Activated CD8-positive, alpha-beta T cell treated with anti-CD3 and anti-CD28 coated beads, Interleukin-2, amount 10 ng/mL, durations not matched to agents 7 days and 5 days (primary cell): ENCODE measurements at places on chromosomes 3 and 15.

GRCh38 chr15:101664303-101664913 lies 12.2 kb upstream of the TM2D3 start:
- no peak overlapping the region for H3K4me3 ChIP-seq
- H3K4me1 ChIP-seq, result peaks cover 2% of the 10 kb centered on the region
- no peaks in the 10 kb centered on the region for H3K27me3 ChIP-seq
- no peak for DNase-seq
- no peak overlapping the region for H3K27ac ChIP-seq

- H3K36me3 ChIP-seq, result peaks cover 24% of the 10 kb centered on the region
- H3K27me3 ChIP-seq, result no peaks in the 10 kb centered on the region
- H3K27ac ChIP-seq, result no peak overlapping the region
- peaks cover 20% of the 10 kb centered on the region for H3K4me1 ChIP-seq
These were observed 64.4 kb downstream of the ZNF609 start for GRCh38 chr15:64524778-64525177.

GRCh38 chr3:46957092-46957820 lies 19.3 kb downstream of the CCDC12 start:
- peaks cover 89% of the 10 kb centered on the region for H3K4me1 ChIP-seq
- no peak overlapping the region for H3K4me3 ChIP-seq
- peak overlapping the region; percentile 26 for H3K27ac ChIP-seq
- H3K36me3 ChIP-seq, result peaks cover 38% of the 10 kb centered on the region
- no peak for DNase-seq
- H3K27me3 ChIP-seq, result no peaks in the 10 kb centered on the region

DNA sequence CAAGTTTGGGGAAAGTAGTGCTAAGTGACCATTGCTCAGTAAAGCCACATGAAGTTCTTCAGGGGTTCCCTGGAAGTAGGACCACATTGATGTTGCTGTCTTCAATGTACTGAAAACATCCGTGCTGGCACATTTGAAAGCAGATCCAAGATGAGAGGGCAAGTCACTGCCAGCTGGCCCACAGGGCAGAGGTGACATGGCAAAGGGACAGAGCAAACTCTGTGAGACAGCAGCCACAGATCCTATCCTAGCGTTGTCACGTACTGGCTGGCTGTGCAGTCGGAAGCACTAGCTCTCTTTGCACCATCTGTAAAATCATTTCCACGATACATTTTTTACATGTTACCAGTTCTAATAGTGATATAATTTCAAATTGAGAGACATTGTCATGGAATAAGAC lies 13.8 kb downstream of the MUC13 start:
- DNase-seq, result no peak
- no peak overlapping the region for H3K27ac ChIP-seq
- peaks cover 34% of the 10 kb centered on the region for H3K27me3 ChIP-seq

- no peaks in the 10 kb centered on the region for H3K36me3 ChIP-seq
- no peak within 1 kb of the TSS for H3K4me3 ChIP-seq
- H3K27ac ChIP-seq, result no peak within 1 kb of the TSS
- peaks cover 45% of the 10 kb centered on the region for H3K27me3 ChIP-seq
These were observed at the start of gene MUC13 for GRCh38 chr3:124934577-124934976. TSS of gene MUC13 (minus strand) at chr3:124934751. CDS start at chr3:124934712, 39 bp downstream.

GRCh38 chr3:100994187-100994586 lies 966 bp upstream of the ABI3BP start:
- H3K4me1 ChIP-seq, result no peaks in the 10 kb centered on the region
- no peaks in the 10 kb centered on the region for H3K36me3 ChIP-seq
- H3K4me3 ChIP-seq, result no peak overlapping the region
- no peak overlapping the region for H3K27ac ChIP-seq
- no peak for DNase-seq

GRCh38 chr3:63661242-63661641 lies 8.8 kb downstream of the SNTN start:
- no peak overlapping the region for H3K4me3 ChIP-seq
- no peaks in the 10 kb centered on the region for H3K4me1 ChIP-seq
- no peak for DNase-seq
- H3K27ac ChIP-seq, result no peak overlapping the region
- no peaks in the 10 kb centered on the region for H3K36me3 ChIP-seq
- H3K27me3 ChIP-seq, result no peaks in the 10 kb centered on the region

DNA sequence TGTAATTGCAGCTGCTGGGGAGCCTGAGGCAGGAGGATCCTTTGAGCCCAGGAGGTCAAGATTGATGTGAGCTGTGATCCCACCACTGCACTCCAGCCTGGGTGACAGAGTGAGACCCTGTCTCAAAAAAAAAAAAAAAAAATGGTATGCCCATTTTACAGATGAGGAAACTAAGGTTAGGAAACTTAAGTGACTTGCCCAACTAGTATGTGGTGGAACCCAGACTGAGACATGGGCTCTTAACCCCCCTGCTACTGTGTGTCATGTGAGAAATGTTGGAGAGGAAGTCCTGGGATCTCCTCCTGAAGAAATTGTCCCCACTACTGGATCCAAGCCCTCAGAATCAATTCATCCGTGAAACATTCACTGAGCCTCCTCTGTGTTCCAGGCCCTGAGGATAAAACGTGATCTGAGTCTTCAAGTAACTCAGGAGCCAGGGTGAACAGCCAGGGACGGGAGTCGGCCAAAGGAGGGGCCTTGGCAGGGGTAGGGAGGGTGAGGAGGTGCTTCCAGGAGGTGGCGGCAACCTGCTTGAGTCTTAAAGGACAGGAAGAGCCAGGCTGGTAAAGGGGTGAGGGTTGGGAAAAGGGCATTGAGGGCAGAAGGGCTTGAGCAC lies 19.6 kb upstream of the RNU6-1 start:
- no peak overlapping the region for H3K27ac ChIP-seq
- no peak for DNase-seq
- no peaks in the 10 kb centered on the region for H3K36me3 ChIP-seq

GRCh38 chr15:78092261-78093041 lies at the start of gene SH2D7:
TSS of gene SH2D7 (plus strand) at chr15:78092561. CDS start at chr15:78092585, 24 bp downstream.
- peaks cover 49% of the 10 kb centered on the region for H3K4me1 ChIP-seq
- peaks cover 5% of the 10 kb centered on the region for H3K36me3 ChIP-seq
- H3K27ac ChIP-seq, result peak within 1 kb of the TSS; percentile 73
- peak within 1 kb of the TSS; percentile 45 for H3K4me3 ChIP-seq
- H3K27me3 ChIP-seq, result no peaks in the 10 kb centered on the region

- no peaks in the 10 kb centered on the region for H3K27me3 ChIP-seq
- DNase-seq, result no peak
- peaks cover 7% of the 10 kb centered on the region for H3K36me3 ChIP-seq
- H3K4me1 ChIP-seq, result peaks cover 13% of the 10 kb centered on the region
- no peak overlapping the region for H3K27ac ChIP-seq
These were observed 78.8 kb downstream of the EOMES start for GRCh38 chr3:27643355-27643754.

- peaks cover 3% of the 10 kb centered on the region for H3K4me1 ChIP-seq
- peak; percentile 30 for DNase-seq
- no peak overlapping the region for H3K4me3 ChIP-seq
These were observed 56.6 kb upstream of the PRTG start for GRCh38 chr15:55799291-55800212.

- no peaks in the 10 kb centered on the region for H3K4me1 ChIP-seq
- peaks cover 6% of the 10 kb centered on the region for H3K27me3 ChIP-seq
- DNase-seq, result no peak
- no peak overlapping the region for H3K4me3 ChIP-seq
- H3K36me3 ChIP-seq, result no peaks in the 10 kb centered on the region
These were observed 26.2 kb upstream of the MTMR14 start for GRCh38 chr3:9623148-9623547.

DNA sequence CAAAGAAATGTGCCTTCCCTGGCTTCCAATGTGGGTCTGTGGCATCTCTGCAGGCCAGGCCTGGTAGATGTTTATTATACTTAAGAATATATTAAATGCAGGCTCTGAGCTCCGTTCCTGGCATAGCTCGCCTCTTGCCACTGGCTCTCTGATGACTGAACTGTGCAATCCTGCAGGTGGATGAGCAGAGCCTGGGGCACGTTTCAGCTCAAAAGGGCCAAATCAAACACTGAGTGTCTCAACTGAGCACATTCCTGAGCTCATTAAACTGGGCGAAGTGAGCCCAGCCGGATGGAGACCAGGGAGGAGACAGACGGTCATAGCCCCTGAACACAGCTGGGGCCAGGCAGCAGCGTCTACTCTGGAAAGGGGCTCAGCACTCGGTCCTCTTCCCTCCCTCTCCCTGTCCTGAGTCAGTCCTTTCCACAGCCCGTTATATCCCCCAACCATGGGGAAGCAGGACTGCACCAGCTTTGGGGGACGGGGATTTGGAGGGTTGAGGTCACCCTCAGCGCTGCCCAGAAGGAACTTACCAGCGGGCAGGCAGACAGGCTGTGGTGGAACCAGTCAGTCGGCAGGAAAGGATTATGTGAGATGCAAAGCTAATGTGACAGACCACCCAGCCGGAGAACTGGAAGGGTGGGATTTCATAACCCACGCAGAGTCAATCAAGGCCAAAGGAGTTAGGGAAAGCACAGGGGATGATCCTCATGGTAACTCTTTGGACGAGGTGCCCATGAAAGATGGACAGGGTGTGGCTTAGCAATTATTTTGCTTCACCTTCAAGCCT lies 77.4 kb upstream of the ANKRD34C start:
- no peak overlapping the region for H3K27ac ChIP-seq
- no peaks in the 10 kb centered on the region for H3K36me3 ChIP-seq
- peaks cover 13% of the 10 kb centered on the region for H3K27me3 ChIP-seq
- H3K4me1 ChIP-seq, result no peaks in the 10 kb centered on the region

DNA sequence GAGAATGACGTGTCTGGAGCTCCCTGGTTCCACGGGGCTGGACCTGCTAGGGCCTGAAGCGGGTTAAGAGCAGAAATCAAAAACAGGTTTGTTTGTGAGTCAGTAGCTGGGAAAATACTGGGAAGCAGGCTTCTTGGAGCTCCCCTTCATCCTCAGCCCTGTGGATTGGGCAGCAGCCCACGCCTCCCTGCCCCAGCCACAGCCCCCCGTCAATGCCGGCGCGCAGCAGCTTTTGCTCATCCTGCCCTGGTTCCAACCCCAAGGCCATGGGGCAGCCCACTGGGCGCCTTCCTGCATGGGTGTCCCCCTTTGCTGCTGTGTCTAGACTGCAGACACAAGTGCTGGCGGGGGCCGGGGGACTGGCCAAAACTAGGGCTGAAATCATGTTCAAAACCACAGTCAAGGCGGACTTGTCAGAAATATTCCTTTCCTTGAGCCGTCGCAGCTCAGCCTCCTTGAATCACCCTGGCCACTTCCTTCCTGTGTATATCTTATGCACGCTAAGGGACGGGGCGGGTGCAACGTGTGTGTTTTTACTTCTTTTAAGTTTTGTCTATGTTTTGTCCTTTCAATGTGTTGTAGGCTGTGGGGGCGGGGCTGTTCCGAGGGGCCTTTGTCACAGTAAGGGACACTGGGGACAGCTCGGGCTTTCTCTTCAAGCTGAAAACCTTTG lies 108.1 kb downstream of the KLF13 start:
- H3K4me3 ChIP-seq, result peak overlapping the region; percentile 74
- H3K4me1 ChIP-seq, result peaks cover 86% of the 10 kb centered on the region
- no peaks in the 10 kb centered on the region for H3K27me3 ChIP-seq
- peak; percentile 95 for DNase-seq

GRCh38 chr3:72145506-72146380 lies 360.8 kb upstream of the PROK2 start:
- peaks cover 2% of the 10 kb centered on the region for H3K36me3 ChIP-seq
- H3K27ac ChIP-seq, result no peak overlapping the region
- DNase-seq, result no peak
- H3K4me1 ChIP-seq, result peaks cover 8% of the 10 kb centered on the region
- no peaks in the 10 kb centered on the region for H3K27me3 ChIP-seq
- H3K4me3 ChIP-seq, result no peak overlapping the region

DNA sequence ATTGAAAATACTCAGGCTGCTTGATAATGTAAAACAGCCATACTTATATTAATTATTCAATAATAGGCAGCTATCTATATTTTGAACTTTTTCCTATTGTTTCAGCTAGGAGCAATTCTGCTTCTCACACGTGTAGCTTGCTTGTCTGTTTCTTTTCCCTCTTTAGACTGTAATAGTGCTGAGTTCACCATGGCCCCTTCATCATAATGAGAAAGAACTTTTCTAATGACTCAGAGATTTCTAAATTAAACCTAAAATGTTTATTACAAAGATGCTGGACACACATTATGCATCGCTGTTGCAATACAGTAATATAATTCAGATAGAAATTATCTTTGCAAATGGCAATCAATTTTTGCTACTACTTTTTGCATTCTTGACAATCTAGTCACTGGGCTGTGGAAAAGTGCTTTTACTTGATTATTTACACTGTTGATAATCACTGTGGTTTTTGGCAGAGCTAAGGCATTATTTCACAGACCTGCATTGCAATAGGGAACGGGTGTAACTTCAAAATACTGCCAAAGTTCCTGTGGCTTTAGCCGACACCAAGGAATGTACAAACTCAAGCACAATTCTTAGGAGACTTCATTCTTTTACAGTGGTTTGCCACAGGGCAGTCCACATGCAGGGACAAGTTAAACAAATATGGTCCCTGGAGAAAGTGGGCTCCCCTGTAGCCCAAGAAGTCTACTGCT lies 281.0 kb upstream of the TBL1XR1 start:
- DNase-seq, result no peak
- no peaks in the 10 kb centered on the region for H3K4me1 ChIP-seq
- H3K36me3 ChIP-seq, result no peaks in the 10 kb centered on the region

DNA sequence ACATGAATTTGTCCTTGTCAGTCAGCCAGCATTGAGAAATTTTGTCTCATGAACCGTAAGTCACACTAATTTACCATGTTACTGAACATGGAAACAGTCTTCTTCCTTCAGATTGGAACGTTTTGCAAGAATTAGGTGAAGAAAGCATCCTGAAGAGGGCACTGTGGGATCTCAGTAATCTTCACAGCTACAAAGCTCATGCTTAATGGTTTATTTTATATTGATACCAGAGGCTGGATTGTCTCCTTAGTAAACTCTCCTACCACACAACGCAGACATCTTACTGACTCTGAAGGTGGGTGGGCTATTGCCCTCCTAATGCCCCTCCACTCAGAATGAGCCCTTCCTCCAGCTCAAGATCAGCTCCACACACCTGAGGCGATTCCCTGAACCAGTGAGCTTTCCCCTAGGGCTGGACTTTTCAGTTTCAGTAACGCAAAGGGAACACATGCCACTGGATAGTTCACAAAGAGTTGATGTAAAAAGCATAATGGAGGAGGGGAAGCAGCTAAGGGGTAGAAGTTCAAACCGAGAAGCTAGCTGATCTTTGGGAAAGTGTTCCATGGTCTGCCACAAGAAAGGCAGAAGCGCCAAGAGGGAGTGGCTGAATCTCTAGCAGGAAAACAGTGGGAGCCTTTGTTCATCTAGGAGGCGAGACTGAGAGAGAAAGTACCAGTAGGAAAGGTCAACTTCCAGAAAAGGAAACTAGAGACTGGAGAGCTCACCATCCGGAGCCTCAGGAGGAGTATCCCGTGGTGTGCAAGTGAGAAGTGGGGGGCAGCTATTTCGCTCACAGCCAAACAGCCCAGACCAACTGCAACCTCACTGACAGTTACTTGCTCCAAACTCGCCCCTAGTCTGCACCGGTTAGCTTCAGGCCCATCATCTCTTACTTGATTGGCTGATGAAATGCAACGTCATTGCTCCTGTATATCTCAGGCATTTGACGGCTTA lies at the start of gene SLC9C1:
Gene SLC9C1, minus strand, starts transcription at position 849 of the 954 bp plus-strand sequence. CDS start 7,425 bp downstream, outside the sequence.
- peaks cover 22% of the 10 kb centered on the region for H3K4me1 ChIP-seq
- H3K4me3 ChIP-seq, result peak within 1 kb of the TSS; percentile 30
- peak; percentile 68 for DNase-seq
- H3K27me3 ChIP-seq, result peaks cover 2% of the 10 kb centered on the region
